Panc1 (cell line): ENCODE measurements at places on chromosomes 3 and 15. TPM values are rescaled to one million over a fixed set of nuclear protein-coding genes. Genes with fewer than 3 reads are reported as not detected.

DGKG gene
- total RNA-seq: 0.46 TPM

TEX264 gene
- total RNA-seq: 45.8 TPM

CLSTN2 gene
- total RNA-seq: 0.03 TPM

TLR9 gene
- total RNA-seq: not detected

STRIT1 gene
- total RNA-seq: not detected

ADAMTSL3 gene
- not detected for total RNA-seq

PROS1 gene
- total RNA-seq: 16.8 TPM

AQP9 gene
- not detected for total RNA-seq

B4GALT4 gene
- 27.4 TPM for total RNA-seq

MELTF gene
- 18.7 TPM for total RNA-seq

PLA2G4E gene
- total RNA-seq: not detected

HDAC11 gene
- total RNA-seq: 10.6 TPM

ISL2 gene
- total RNA-seq: 0.51 TPM

LRRC31 gene
- not detected for total RNA-seq

VILL gene
- total RNA-seq: 5.7 TPM

MYRIP gene
- 0.59 TPM for total RNA-seq

CYP1A2 gene
- total RNA-seq: not detected

GRAMD1C gene
- total RNA-seq: 3.9 TPM

KIF15 gene
- 12.2 TPM for total RNA-seq

AMOTL2 gene
- 146 TPM for total RNA-seq

FOXB1 gene
- 0.64 TPM for total RNA-seq

TOPBP1 gene
- total RNA-seq: 78.4 TPM

COLQ gene
- total RNA-seq: 0.64 TPM

EPB42 gene
- total RNA-seq: 0.10 TPM

KCTD6 gene
- total RNA-seq: 18.3 TPM

SH2D7 gene
- total RNA-seq: not detected

NR1I2 gene
- total RNA-seq: not detected

SCAANT1 gene
- total RNA-seq: not detected

TMEM212 gene
- not detected for total RNA-seq

ZNF860 gene
- total RNA-seq: 8.9 TPM

ABCF3 gene
- 101 TPM for total RNA-seq

CAND2 gene
- 0.13 TPM for total RNA-seq

PLSCR2 gene
- total RNA-seq: 0.54 TPM

ATP10A gene
- 0.31 TPM for total RNA-seq

HESX1 gene
- 1.1 TPM for total RNA-seq

GASK1A gene
- not detected for total RNA-seq

LRTM1 gene
- not detected for total RNA-seq

CHRD gene
- total RNA-seq: 1.4 TPM

GOLGA8K gene
- 1.5 TPM for total RNA-seq
